ENCODE measurements at places on chromosomes 11 and 22.

DNA sequence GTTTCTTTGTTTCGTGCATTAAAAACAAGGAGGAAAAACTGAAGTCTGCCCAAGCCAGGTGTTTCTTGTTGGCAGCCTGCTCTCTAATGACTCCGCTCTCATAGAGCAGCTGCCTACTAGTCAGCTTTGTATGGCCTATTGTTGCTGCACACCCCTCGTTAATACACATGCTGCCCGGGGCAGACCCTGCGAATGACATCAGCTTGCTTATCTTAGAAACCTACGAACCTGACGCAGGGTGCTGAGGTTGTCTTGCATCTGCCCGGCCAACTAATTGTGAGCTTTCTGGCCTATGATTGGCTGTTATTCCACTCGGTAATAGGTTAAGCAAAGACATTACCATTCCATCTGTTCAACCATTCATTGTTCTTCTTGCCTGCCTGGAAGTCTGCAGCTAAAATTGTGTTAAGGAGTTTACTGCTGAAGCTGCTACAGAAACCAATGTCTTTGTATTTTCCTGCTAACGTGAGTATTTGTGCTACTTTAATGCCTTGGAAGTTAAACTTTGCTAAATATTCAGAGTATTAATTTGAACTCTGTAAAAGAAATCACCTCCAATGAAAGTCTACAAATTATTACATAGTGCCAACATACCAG lies 37.5 kb downstream of the ZC3H12C start:
- DNase-seq: no peak

GRCh38 chr11:86440305-86440716 lies 65.6 kb downstream of the CCDC81 start:
- DNase-seq: no peak

GRCh38 chr22:38732251-38732815 lies 23.5 kb downstream of the SUN2 start:
- DNase-seq: no peak

DNA sequence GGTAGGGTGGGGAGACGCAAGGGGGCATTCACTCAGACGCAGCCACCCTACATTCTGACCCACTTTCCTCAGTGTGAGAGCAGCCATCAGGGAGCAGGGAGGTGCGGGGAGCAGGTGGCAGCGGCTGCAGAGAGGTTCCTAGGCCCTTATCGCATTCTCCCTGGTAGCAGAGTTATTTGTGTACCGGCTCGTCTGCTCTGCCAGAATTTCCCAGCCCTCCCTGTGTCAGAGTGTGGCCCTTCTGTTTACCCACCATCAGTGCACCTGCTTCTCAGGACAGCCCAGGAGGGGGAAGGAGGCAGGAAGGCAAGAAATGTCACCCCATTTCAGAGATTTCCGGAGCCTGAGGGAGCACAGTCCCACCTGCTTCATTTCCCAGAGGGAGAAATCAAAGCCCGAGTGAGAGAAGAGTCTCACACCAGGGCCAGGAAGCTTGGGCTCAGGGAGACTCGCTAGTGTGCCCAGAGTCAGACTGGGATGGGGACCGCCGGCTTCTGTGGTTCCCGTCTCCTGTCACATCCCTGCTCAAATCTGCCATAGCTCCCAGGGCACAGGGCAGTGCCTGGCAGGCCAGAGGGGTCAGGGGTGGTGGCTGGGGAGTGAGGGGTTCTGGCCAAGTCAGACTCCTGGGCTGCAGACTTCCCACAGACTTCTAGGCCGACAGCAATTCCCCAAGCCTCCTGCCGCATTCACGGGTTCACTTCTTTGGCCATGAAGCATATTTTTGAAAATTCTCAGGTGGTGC lies 49.7 kb downstream of the ARRB1 start:
- DNase-seq: no peak

GRCh38 chr11:74312326-74312725 lies 886 bp upstream of the P4HA3 start:
- DNase-seq: no peak

DNA sequence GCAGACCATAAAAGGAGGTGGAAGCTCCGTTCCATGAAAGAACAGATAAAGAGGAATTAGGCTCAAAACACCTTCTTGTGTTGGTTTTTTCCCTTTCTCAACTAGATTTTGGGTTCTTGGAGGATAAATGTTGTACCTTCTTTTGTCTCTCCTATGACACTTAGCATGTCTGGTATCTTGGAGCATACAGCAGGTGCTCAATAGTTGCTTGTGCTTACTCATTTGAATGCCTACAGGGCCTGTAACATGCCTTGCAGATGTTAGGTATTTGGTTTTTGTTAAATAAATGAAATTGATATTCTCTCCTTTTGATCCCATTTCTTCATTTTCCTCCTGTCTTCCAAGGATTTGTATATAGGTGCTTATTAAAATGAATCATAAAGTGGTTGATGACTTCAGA lies 16.4 kb upstream of the PLET1 start:
- DNase-seq: no peak

DNA sequence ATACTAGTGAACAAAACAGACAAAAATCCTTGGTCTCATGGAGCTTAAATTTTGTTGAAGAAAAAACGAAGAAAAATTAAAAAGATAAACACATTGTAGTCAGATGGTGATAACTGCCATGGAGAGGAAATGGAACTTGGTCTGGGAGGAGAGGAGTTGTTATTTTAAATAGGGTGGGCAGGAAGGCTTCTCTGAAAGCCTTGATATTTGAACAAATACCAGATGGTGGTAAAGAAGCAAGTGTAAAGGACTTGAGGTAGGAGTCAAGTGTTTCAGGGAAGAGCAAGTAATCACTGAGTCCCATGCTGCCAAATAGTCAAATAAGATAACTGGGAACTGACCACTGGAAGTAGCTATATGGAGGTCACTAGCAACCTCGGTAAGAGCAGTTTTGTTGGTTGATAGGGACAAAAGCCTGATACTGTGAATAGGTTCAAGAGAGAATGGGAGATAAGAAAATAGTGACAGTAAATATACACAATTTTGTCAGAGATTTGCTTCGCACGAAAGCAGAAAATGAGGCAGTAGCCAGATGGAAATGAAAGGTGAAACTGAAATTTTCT lies 55.1 kb downstream of the SESN3 start:
- DNase-seq: no peak

- DNase-seq: no peak
These were observed 46.7 kb upstream of the INCENP start for GRCh38 chr11:62077132-62077531.
